ENCODE measurements at places on chromosomes 7 and 10.
A peak's percentile ranks its signal among the peaks of the same experiment; 100 is the strongest.

DNA sequence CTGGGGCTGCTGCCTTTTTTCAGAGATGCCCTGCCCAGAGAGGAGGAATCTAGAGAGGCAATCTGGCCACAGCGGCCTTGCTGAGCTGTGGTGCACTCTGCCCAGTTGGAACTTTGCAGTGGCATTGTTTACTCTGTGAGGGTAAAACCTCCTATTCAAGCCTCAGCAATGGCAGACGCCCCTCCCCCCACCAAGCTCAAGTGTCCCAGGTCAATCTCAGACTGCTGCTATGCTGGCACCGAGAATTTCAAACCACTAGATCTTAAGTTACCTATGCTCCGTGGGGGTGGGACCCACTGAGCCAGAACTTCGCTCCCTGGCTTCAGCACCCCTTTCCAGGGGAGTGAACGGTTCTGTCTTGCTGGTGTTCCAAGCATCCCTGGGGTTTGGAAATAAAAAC, 77.2 kb downstream of the EXOC4 start:
- no peak for DNase-seq

DNA sequence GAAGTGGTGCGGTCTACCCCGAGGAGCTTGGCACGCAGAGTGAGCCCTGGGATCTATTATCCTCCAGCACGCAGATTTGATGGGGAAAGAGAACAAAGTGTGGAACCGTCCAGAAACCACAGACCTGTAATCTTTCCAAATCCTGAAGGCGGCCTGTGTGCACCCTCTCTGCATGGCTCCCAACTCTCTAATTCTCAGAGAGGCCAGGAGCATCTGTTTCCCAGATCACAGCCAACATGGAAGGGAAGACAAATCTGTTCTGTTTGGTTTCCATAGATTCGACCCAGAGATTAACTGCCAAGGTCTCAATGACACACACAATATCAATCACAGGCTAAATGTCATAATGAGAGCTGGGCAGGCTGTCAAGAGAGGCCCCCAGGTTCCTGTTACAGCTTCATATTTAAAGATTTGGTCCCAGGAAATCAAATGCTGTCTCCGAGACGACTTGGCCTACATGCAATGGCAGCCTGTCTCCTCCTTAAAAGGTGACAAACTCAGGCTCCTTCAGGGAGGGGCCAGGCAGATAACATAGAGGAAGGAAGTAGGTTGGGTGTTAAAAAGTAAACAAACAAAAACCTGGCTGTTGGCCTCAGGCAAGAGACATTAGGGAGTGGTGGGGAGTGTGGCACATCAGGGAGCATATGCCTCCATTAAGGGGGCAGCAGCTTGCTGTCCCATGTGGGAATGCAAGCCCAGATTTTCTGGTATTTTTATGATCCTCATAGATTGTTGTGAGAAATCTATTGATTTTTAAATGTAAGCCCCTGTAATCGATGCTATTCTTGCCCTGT, 48.8 kb upstream of the SAMD8 start:
- no peak for DNase-seq

GRCh38 chr10:123318516-123318915, 164.3 kb downstream of the BUB3 start:
- DNase-seq, result no peak

GRCh38 chr10:89029181-89029580, 38.6 kb downstream of the FAS start:
- DNase-seq, result no peak

DNA sequence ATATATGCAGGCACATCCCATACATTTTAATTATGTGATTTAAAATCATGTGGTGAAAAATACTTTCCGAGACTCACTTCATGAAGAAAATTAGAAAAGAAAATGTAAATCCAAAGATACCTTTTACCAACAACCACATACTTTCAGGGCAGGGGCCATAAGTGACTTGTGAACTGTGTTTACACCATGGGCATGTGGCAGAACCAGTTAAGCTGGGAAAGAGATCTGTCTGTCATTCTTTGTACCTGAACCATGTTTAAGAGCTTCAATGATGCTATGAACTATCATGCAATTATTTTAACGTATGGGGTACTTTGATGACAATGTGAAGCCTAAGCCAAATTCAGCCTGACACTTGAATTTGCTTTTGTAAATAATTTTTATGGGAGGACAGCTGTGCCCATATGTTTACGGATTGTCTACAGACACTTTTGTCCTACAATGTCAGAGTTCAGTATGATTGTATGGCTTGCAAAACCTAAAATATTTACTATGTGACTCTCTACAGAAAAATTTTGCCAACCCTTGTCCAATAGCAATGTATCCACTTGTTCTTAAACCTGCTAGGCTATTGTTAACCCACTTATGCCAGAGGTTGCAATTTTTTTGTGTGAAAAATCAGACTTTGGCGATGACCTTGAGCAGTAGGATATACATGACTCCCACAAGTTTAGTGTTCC, 654.6 kb downstream of the TNS3 start:
- DNase-seq, result no peak

DNA sequence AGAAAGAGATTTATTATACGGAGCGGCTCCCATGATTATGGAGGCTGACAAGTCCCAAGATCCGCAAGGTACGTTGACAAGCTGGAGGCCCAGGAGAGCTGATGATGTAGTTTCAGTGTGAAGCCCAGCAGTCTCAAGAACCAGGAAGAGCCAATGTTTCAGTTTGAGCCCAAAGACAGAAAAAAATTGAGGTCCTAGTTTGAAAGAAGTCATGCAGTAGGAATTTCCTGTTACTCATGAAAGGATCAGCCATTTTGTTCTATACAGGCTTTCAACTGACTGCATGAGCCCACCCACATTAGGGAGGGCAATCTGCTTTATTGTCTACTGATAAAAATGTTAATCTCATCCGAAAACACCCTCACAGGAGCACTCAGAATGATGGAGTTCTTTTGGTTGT, 51.5 kb downstream of the CCDC71L start:
- DNase-seq, result no peak

DNA sequence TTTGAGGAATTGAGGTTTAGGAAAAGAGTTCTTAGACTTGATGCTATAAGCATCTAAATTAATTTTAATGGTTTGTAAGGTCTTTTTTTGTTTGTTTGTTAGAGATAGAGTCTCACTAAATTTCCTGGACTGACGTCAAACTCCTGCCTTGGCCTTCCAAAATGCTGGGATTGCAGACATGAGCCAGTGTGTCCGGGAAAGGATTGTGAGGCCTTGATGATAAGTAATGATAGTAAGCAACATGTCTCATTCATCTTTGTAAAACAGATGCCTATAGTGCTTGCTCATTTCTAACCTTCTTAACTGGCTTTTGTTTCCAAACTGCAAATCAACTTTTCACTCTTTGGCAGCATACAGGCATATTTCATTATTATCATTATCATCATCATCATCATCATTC, 176.0 kb upstream of the KCND2 start:
- DNase-seq, result no peak

- DNase-seq, result no peak
Observed at GRCh38 chr10:118950190-118950680, 79.3 kb upstream of the NANOS1 start.

GRCh38 chr7:159098424-159098786, 46.3 kb downstream of the VIPR2 start:
- DNase-seq, result peak; percentile 25

Data from ureter (tissue), 1 donor.